Forelimb muscle (tissue), 1 donor: ENCODE measurements at places on chromosomes 11 and 22.

- DNase-seq: peak; percentile 45
Measured at GRCh38 chr11:76559346-76559745, 111.2 kb downstream of the LRRC32 start.

GRCh38 chr11:95435628-95436353, 204.8 kb upstream of the SESN3 start:
- no peak for DNase-seq

- no peak for DNase-seq
Measured at GRCh38 chr11:19683141-19683805, 29.4 kb upstream of the NAV2 start.

DNA sequence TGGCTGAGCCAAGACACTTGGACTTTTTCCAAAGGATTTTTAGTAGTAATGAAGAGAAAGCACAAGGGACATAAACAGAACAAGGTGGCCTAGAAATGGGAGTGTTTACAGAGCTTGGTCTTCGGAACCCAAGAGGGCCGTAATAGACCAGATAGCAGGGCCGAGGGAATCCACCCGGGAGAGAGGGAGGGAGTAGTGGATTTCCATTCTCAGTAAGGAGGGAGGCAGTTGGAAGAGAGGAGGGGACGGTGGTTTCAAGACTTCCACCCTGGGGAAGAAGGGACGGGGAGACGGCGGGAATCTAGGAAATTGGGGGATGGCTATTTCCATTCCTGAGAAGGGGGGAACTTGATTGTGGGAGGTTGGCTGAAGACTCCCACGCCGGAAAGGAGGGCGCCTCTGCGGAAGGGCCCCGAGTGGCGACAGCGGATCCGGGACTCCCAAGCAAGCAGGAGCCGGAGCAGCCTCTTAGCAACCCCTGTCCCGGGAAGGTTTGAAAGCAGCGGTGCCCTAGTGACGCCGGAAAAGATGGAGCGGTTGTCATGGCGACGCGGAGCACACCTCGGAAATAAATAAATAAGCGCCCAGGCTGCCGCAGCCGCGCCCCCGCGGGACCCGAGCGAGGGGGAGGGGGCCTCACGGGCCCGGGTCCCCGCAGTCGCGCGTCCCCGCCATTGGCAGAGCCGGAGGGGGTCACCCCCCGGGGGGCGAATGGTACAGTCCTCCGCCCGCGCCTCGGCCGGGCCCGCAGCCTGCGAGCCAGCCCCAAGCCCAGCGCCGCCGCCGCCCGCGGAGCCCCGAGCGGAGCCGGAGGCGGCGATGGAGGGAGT, 31.6 kb downstream of the EIF3F start:
- no peak for DNase-seq

GRCh38 chr22:30825711-30826505, 131.2 kb downstream of the OSBP2 start:
- no peak for DNase-seq

GRCh38 chr11:93500759-93501158, 42.4 kb downstream of the SMCO4 start:
- no peak for DNase-seq

DNA sequence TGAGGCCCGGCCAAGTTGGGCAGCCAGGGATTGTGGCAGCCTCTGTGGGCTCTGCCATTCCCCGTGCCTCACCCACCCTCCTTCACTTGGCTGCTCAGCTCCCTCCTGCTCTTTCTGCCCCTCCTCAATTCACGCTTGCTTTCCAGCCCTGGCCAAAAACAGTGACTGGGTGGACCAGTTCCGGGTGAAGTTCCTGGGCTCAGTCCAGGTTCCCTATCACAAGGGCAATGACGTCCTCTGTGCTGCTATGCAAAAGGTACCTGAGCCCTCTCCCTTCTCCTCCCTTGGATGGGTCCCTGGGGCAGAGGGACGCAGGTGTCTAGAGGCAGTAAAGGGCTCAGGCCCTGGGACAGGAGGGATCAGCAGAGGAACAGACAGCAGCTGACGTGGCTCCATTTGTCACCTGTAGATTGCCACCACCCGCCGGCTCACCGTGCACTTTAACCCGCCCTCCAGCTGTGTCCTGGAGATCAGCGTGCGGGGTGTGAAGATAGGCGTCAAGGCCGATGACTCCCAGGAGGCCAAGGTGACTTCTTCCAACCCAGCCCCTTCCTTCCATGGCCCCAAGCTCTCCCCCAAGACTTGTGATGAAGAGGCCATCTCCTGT, 2.7 kb downstream of the FREY1 start:
- no peak for DNase-seq

GRCh38 chr11:87263264-87263838, 225.6 kb downstream of the TMEM135 start:
- DNase-seq: no peak

GRCh38 chr22:22157348-22157725, 87.2 kb upstream of the VPREB1 start:
- no peak for DNase-seq

GRCh38 chr11:105718641-105719040, 108.8 kb downstream of the GRIA4 start:
- DNase-seq: no peak

GRCh38 chr22:28702891-28703290, 23.3 kb upstream of the TTC28 start:
- no peak for DNase-seq

DNA sequence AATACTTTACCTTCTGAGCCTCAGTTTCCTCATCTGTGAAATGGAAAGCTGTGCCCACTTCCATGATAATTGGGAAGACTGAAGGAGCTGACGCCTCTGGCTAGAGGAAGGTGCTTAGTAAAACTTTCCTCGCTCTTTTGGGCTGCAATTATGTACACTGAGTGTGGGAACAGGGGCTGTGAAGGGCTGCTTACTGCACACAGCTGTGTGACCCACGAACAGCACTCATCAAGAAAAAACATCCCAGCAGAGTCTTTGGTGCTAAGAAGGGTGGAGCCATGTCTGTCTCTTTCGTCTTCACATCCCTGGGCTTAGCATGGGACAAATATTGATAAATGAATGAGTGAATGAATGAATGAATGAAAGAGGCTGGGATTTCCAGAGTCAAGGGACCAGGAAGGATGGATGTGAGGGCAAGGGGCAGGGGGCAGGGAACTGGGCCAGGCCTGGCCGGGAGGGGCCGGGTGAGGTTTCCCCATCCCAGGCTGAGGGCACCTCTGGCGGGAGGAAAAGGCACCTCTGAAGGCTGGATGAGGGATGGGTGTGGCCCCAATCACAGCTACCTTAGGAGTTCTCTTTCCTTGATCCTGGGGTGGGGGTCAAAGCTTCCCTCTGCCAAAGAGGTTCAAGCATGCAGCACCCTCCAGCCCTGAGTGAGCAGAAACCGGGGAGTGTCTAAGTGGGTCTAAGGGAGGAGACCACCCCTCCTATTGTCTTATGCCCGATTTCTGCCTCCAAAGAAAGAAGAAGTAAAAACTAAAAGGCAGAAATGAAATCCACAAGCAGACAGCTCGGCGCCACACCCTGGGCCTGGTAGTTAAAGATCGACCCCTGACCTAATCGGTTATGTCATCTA, 9.2 kb upstream of the CD5 start:
- DNase-seq: no peak

- no peak for DNase-seq
Measured at GRCh38 chr22:45925811-45926351, 51.1 kb downstream of the WNT7B start.

GRCh38 chr11:66047541-66048365, 1.2 kb downstream of the GAL3ST3 start:
- no peak for DNase-seq

DNA sequence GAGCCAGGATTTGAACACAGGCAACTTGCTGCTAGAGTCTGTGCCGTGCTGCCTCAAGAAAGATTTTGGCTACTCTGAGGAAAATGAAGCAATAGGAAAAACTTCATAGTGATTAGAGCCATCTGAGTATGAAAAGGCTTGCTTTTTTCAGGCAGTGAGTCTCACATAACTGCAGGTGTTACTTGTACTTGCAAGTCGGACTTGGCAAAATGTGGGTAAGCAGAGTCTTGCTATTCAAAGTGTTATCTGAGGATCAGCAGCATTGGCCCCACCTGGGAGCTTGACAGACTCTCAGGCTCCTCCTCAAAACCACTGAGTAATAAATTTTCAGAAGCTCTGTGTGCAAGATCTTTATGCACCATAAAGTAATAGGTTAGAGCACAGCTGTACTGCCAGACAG, 18.1 kb downstream of the RNF141 start:
- no peak for DNase-seq

DNA sequence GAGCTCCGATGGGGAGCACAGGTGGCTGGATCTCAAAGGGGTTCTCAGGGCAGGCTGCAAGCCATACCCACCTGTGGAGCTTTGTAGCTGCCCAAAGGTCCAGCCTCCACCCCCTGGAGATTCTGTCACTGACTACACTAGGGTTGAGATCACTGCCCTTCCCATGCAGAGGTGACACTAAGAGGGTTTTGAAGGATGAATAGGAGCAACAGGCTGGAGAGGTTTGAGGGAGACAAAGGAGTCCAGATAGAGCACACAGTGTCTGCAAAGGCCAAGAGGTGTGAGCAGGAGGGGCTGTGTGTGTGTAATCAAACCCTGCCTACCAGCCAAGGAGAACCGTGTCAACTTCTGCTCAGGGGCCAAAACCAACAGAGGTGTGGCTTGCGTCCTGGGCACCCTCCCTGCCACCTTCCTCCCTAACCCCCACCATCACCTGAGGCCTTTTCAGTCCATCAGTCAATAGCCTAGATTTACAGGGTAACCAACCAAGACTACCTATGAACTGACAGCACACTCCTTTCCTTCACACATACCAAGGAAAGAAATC, 43.0 kb upstream of the WNT11 start:
- DNase-seq: no peak

DNA sequence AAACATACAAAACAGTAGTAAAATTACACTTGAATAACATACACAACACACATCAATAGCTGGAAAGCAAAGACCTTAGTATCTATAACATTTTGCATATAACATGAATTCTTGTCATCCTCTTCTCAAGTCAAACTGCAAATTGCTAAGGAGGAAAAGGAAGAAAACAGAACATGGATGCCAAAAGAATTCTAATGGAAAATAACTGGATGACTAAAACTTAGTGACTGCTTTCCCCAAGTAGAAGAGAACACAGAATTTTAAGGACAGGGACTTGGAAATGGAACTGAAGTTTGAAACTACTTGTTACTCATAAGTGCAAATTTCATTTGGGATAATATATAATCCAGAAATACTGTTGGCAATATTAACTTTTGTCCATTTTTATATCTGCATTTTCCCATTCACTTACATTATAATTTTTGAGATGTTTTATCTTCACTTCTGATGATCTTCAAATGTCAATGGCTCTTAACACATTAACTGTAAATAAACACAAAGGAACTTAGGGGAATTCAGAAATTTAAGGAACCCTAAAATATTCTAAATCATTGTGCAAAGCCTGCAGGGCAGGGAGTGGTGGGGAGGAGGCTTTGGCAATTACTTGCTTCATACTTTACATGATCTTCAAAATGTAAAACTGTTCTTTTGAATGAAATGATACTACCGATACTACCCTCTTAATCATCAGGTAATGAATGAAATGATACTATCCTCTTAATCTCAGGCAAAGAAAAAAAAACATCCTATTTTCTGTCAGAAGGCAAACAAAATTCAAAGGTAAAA, 9.9 kb downstream of the MTMR2 start:
- no peak for DNase-seq

- DNase-seq: peak; percentile 40
Measured at GRCh38 chr11:16338393-16338792, 18.0 kb downstream of the SOX6 start.

- DNase-seq: no peak
Measured at GRCh38 chr11:20362481-20362880, 1.0 kb upstream of the HTATIP2 start.

GRCh38 chr11:44618561-44619425, 53.3 kb downstream of the CD82 start:
- DNase-seq: no peak

- no peak for DNase-seq
Measured at GRCh38 chr22:33564683-33565082, 355.6 kb downstream of the LARGE1 start.

- DNase-seq: no peak
Measured at GRCh38 chr11:2927121-2927800, 2.0 kb downstream of the PHLDA2 start.

GRCh38 chr11:110147962-110148709, 54.9 kb downstream of the ZC3H12C start:
- no peak for DNase-seq

GRCh38 chr11:124738713-124739478, 846 bp upstream of the NRGN start:
- DNase-seq: no peak

- DNase-seq: no peak
Measured at GRCh38 chr11:29051935-29052334, 943.7 kb downstream of the METTL15 start.

DNA sequence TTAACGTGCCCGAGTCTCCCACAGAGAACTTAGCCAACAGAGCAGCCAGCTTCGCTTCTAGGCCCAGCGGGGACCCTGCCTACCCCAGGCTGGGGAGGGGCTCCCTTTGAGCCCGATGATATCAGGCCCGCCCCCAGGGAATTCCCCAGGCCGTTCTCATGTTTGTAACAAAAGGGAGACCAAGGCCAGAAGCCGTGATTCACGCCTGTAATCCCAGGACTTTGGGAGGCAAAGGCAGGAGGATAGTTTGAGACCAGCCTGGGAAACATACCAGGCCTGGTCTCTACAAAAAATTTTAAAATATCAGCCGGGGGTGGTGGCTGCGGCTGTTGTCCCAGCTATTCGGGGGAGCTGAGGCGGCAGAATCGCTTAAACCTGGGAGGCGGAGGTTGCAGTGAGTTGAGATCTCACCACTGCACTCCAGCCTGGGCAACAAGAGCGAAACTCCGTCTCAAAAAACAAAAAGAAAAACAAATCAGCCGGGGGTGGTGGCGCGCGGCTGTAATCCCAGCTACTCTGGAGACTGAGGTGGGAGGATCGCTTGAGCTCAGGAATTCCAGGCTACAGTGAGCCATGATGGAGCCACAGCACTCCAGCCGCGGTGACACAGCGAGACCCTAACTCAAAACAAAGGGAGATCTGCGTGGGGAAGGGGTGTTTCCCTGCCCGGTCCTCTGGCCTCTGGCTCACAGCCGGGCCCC, 1.7 kb downstream of the DRD4 start:
- no peak for DNase-seq

DNA sequence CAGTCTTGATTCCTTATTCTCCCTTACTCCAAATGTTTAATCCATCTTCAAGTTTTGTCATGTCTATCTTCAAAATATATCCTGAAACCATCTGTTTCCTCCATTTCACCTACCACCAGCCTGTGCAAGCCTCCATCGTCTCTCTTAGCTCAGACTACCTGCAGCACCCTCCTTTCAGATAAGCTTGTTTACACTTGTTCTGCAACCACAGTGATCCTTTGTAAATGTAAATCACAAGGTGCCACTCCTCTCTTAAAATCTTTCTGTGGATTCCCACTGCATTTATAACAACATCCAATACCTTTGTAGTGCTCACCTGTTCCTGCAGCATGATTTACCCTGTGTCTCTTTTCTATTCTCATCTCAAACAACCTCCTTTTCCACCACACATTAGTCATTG, 31.8 kb upstream of the GPR83 start:
- DNase-seq: no peak
